ENCODE measurements at places on chromosomes 6 and 20.

DNA sequence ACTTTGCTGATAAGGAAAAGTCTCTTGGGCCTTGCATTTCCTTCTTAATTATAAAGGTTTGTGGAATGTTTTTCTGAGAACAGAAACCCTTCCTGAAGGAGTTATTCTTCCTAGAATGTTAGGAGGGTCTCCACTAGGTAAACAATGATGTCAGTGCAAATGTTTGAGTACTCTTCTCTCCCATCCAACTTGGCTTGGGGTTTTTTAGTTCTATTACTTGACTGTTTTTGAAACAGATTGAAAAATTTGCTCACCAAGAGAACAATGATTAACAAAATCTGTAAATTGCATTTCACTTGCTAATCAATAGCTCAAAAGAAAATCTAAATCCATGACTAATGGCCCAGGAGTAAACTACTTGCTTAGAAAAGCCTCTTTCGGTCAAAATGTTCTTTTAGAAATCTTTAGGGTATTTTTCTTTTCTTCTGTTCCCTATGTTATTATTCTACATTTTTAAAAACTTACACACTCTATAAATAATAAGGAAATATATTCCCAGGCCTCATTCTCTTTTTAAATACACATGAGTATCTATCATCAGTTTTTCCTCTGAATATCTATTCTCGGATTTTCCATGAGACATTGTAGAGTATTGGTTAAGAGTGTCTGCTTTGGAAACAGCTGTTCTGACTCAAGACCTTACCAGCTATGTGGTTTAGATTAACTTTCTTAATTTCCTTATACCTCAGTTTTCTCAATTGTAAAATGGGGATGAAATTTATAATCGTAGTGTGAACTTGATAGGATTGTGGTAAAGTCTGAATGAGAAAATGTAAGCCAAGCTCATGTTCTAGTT lies 234.2 kb upstream of the CITED2 start:
- no peak for DNase-seq

- DNase-seq, result no peak
Observed at GRCh38 chr6:161031721-161032495, 40.3 kb downstream of the MAP3K4 start.

- no peak for DNase-seq
Observed at GRCh38 chr6:23329086-23329485, 759.7 kb downstream of the HDGFL1 start.

GRCh38 chr20:24722586-24722985 lies 226.5 kb upstream of the CST7 start:
- DNase-seq, result no peak

GRCh38 chr6:4466261-4466660 lies 309.9 kb upstream of the CDYL start:
- no peak for DNase-seq

- no peak for DNase-seq
Observed at GRCh38 chr6:45781890-45782289, 233.8 kb downstream of the CLIC5 start.

GRCh38 chr6:2819978-2820377 lies 21.7 kb downstream of the SERPINB1 start:
- DNase-seq, result no peak

- DNase-seq, result peak; percentile 46
Observed at GRCh38 chr20:667351-668034, 8.1 kb downstream of the SCRT2 start.

GRCh38 chr20:17932396-17932795 lies 36.2 kb downstream of the SNX5 start:
- no peak for DNase-seq

- no peak for DNase-seq
Observed at GRCh38 chr20:62917720-62918119, 8.6 kb downstream of the DIDO1 start.

GRCh38 chr20:52593654-52594053 lies 378.5 kb upstream of the TSHZ2 start:
- no peak for DNase-seq

DNA sequence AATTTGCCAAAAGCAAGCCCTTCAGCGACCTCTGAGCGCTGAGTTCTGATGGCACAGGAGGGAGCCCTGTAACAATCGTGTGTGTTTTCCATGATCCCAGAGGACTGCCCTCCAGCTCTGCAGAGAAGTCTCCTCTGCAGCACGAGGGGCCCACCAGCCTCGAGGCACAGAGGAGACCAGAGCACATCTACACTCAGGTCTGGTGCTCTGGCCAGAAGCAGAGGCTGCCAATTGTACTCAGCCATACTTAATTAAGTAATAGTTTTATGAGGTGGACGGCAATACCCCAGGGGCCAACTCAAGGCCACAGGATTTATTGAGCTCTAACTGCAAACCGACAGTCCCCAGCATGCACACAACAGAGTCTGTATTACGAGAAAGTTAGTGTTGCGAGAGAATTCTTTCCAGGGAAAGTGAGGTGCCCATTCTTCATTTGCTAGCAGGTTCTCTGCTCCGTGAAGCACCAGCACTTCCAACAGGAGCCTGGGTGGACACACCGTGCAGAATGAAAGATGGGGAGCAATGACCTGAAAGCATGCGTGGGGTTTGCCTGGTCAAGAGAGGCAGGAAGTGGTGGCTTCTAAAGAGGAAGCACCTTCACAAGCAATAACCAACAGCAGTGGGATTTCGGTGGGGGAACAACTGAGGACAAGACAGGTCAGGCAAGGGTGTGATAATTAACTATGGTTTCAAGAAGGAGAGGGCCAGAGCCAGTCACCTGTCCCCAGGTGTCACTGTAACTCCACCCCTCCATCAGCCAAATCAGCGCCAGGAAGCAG lies 92.8 kb upstream of the FOXC1 start:
- no peak for DNase-seq

DNA sequence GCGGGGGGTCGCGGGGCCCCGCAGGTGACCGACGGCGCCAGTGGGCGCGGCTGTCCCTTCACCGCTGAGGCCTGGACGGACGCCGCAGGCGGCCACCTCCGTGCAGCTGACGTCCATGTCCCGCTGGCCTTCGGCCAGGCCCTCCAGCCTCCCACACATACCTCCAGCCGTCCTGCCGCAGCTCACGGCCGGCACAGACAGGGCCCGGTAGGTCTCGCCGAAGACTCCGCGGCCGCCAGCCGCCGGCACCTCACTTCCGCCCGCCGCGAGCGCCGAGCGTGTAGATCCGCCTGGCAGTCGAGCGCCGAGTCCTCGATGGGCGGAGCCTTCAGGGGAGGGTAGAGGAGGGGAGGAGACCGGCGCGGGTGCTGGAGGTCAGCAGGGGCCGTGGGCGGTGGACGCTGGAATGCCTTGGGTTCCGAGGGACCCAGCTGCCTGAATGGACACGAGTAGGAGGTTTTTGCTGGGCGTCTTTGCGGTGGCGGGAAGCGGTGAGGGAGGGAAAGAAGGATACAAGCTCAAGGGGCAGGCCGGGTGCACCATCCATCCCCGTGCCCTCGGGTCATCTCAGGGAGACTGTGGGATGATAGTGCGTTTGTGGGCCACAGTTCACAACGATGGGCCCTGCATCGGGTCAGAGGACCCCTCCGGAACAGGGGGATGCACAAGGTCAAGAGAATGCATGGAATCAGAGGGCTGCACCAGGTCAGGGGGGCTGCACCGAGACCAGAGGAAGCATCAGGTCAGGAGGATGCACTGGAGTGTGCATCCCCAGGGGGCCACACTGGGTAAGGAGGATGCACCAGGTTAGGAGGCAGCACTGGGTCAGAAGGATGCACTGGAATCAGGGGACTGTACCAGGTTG lies at the start of gene EXOC2:
EXOC2 (minus strand) TSS at position 282 of the 865 bp plus-strand sequence. CDS start 55,321 bp downstream, outside the sequence.
- peak; percentile 78 for DNase-seq

Measured in activated T-helper 9 cell treated with anti-CD3 and anti-CD28 coated beads, Interleukin-2, amount 50 U/mL, for 16 hours (primary cell).